DMS79 (cell line): ENCODE measurements at places on chromosomes 2 and 18.

DNA sequence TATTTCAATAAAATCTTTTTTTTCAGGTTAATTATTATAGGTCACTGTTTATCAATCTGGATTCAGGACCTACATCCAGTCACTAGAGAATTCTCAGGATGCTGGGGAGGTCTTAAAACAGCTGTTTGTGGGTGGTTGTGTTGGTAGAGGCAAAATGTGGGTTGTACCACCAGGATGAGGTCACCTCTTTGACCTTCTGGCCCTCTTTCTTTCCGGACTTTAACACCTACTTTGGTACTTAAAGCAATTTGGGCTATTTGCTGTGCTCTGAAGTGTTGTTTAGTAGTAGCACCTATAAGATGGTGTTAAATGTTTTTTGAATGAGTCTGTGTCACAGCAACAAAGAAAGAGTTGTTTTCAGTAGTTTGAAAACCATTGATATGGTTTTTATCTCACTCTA is 14.6 kb downstream of the EML4 start:
- DNase-seq: no peak

GRCh38 chr2:196073521-196073920 is 4.9 kb upstream of the DNAH7 start:
- peak; percentile 23 for DNase-seq

DNA sequence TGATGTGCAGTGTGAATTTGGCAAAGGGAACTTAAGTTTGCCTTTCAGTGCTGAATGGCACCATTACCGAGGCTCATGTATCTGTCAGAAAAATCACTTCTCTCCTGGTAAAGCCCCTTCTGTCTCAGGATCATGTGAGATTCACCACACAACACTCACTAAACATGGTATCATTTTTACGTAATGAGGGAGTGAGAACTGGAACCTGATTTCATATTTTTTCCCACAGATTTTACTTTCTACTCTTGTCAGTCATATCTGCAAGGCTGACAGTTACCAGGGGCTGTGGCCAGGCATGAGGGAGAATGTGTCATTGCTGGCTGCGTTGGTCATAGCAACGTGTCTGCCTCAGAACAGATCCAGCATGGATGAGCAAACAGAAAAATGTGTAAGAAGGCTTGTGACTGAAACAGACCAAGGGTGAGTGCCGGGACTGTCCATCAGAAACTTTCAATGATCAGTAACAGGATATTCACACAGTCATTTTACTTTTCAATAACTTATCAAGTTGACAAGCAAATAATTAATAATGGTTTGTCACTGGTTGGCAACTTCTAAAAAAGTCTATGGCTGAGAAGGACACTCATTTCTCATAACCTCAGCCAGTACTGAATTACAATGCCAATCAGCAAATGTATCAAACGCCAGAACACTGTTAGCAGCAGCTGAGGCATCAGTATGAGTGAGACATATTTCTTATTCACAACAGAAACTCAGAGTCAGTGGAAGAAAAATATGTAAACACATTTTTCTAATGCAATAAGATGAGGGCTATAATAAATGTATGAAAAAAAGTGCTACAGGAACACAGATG is 100.5 kb downstream of the CDC42EP3 start:
- DNase-seq: no peak

GRCh38 chr2:221635949-221636348 is 63.8 kb upstream of the EPHA4 start:
- no peak for DNase-seq

- no peak for DNase-seq
Observed at GRCh38 chr2:3481736-3482362, 37.5 kb downstream of the ADI1 start.

DNA sequence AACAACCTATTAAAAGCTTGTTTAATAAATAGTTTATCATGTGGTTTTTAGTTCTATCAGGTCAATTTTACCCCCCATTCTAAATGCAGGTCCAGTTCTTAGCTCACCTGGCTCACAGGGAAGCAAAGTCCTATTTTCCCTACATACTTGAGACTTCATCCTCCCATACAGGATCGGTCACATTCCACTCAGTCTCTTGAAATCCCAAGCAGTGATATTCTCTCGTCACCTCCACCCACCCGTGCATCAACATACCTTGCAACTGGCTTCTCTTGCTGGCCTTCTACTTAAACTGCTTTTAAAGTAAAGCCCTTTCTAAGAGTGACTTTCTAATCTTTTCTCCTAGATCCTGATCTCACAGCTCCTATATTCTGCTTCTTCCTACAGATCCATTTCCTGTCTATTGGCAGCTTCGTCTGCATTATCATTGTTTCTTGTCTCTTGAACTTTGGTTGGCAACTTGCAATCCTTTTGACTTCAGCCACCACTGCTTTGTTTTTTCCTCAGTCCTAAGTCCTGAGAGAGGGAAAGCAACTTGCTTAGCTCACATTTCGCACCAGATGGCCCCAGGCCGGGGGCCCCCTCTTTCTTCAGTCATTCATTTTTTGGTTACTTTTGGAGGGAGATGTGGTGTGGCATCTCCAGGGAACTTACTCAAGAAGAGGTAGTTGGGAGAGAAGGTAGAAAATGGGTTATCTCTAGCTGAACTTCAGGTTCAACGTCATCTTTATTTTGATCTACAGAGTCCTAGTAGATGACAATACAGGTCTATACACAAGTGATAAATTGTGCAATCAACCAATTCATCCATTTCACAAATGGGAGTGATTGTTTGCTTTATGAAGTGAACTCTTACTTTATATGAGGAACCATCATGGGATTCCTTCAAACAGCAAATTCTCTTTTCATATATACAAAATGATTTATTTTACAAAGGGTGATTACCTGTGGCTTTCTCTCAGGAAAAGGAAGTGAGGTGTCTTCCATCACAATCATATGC is 23.9 kb upstream of the NCOA1 start:
- no peak for DNase-seq

DNA sequence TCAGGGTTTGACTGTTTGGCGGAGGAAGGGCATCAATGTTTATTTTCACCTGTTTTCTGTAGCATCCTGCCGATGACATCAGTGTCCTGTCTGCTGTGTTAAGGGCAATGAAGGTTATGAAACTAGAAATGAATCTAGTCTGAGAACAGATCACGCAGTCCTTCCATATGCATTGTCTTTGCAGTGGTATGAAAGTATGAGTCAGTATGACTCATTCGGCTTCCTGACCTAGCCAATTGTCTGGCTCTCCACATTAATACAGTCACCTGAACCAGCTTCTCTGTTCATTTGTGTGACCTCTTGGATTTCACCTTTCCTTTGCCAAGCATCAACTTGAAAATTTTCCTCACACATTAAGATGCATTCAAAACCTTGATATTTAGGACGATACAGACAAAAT is 353.8 kb downstream of the RND3 start:
- no peak for DNase-seq

DNA sequence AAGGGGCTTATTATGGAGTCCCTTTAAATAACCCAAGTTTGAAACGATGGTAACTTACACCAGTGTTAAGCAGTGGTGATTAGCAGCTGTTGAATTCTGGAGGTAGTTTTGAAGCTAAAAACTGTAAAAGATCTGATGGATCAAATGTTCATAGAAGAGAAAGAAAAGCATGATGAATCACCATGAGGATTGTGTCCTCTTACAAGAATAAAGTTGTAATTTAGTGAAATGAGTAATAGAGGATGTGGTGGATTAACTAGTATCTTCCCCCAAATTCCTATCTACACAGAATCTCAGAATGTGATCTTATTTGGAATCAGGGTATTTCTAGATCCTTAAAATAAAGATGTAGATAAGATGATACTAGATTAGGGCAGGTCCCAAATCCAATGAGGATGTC is 1138.2 kb upstream of the TMEFF2 start:
- DNase-seq: no peak

DNA sequence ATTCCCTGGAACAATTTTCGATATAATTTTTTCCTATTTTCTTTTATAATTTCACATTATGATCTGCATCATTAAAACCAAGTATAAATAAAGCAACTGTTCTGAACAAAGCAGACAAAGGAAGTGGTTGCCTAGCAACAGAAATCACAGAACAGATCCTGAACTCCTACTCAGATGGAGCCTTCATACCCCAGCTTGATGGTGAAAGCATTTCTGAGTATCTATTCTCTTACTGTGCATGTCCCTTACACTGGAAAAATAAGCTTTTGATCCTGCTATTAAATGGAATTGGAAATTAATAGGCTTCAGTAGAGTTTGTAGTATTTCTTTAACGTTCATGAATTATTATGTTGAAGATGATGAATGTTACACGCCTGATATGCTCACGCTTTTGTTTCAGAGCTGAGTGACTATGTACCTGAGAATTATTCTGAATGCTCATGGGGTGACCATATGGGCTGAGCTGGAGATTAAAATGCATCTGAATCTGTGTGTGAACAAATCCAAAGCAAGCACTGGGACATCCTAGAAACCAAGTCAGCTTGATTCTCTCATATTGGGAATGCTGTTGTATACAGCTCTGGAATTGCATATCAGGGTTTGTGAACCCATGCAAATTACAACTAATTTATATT is 254.0 kb downstream of the KCNJ3 start:
- DNase-seq: no peak

GRCh38 chr2:234046521-234046920 is 4.0 kb upstream of the SPP2 start:
- no peak for DNase-seq

DNA sequence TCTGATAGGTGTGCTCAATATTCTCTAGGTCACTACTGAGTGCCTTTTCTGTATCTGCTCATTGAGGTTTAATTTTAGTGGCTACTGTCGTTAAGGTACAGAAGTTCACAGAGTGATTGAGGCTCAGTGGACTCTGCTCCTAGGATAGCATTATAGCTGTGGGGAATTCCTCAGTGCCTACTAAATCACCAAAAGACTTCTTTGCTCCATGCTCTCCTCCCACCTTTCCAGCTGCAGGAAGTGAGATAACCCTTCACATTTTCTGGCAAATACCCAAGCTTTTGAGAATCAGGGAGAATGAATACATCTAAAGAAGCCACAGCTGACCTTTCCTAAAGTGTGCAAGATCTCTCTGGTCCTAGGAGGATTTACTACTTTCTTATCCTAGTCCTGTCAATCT is 95.2 kb upstream of the FSIP2 start:
- DNase-seq: no peak

- no peak for DNase-seq
Observed at GRCh38 chr18:7601246-7601615, 34.1 kb downstream of the PTPRM start.

GRCh38 chr2:21966139-21966538 is 842.4 kb downstream of the TDRD15 start:
- no peak for DNase-seq

- DNase-seq: no peak
Observed at GRCh38 chr18:14925281-14925709, 177.3 kb downstream of the ANKRD30B start.

GRCh38 chr2:212711856-212712255 is 173.3 kb upstream of the ERBB4 start:
- DNase-seq: no peak

- no peak for DNase-seq
Observed at GRCh38 chr18:56257205-56257604, 381.2 kb downstream of the TXNL1 start.

DNA sequence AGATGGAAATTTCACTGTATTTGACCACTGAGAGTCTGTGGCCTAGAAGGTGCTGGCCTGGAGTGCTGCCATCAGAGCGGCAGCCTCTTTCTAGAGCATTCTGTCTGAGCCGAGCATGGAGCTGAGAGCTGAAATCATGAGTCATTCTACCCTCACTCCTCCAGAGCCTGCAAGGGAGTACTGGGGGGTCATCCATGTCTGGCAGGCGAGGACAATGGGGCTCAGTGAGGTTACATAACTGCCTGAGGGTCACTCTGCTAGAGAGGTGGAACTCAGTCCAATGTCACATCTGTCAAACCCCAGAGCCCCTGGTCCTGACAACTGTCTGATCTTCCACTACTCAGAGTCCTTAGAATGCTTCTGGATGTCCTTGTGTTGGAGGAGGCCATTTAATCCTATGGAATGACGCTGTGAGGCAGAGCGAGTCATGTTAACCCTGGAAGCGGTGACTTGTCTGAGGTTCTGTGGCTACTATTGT is 65.3 kb downstream of the HAUS1 start:
- no peak for DNase-seq

GRCh38 chr18:73992242-73993022 is 155.2 kb downstream of the FBXO15 start:
- no peak for DNase-seq

DNA sequence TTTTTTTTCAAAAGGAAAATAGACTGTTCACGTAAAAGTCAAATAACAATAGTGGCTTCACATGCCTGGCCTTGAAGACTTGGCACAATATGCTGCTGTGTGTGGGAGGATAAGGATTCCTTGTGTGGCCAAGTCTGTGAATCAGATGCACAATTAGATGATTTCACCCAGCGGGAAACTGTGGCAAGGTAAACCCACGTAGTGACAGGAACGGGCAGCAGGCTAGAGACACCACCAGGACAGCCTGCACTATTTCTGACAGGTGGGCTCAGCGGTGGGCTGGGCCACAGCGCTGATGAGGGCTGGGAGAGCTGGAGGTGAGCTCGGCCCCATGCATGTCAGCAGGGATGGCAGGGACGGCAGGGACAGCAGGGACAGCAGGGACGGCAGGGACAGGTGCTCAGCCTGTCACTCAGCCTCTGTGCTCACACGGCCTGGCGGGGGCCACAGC is 21.6 kb downstream of the SNORC start:
- no peak for DNase-seq

- DNase-seq: no peak
Observed at GRCh38 chr2:98025481-98026037, 29.8 kb upstream of the TMEM131 start.

DNA sequence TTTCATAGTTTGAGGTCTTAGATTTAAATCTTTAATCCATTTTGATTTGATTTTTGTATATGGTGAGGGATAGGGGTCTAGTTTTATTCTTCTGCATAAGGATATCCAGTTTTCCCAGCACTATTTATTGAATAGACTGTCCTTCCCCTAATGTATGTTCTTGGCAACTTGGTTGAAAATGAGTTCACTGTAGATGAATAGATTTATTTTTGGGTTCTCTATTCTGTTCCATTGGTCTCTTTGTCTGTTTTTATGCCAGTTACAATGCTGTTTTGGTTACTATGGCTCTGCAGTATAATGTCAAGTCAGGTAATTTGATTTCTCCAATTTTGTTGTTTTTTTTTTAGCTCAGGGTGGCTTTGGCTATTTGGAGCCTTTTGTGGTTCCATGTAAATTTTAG is 5.9 kb downstream of the FAM171B start:
- no peak for DNase-seq

GRCh38 chr2:19195661-19196060 is 162.8 kb downstream of the OSR1 start:
- no peak for DNase-seq

GRCh38 chr2:196112418-196113034 is 43.9 kb upstream of the DNAH7 start:
- no peak for DNase-seq

DNA sequence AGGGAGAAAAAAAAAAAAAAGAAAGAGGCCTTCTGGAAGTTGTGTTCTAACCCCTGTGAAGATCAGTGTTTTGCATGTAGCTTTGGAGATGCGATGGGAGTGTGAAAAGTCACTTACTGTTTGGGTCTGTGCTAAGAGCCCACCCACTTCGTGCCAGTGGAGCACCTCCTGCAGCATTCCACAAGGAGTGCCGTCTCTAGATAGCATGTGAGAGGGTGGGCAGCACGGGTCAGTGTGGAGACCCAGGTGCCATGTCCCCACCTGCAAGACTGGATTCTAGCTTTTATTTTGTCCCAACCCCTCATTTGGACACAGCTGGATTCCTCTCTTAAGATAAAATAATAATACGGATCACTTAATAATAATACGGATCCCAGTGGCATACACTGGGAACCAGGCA is 12.5 kb upstream of the TMEM185B start:
- DNase-seq: no peak
